ENCODE measurements at places on chromosomes 4 and X.

DNA sequence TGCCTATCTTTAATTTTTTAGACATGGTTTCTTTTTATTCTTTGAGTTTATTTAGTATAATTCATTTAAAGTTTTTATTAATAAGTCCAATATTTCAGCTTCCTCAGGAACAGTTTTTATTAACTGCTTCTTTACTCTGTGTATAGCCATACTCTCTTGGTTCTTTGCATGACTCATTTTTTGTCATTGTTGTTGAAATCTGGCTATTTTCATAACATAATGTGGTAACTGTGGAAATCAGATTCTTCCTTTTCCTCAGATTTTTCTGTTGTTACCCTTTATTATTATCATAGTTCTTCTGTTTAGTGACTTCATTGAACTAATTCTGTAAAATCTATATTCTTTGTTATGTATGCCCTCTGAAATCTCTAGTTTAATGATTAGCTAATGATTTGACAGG, 124.9 kb upstream of the CYSLTR1 start:
- no peak for DNase-seq

- DNase-seq = no peak
Observed at GRCh38 chr4:20543131-20543530, 157.1 kb upstream of the PACRGL start.

DNA sequence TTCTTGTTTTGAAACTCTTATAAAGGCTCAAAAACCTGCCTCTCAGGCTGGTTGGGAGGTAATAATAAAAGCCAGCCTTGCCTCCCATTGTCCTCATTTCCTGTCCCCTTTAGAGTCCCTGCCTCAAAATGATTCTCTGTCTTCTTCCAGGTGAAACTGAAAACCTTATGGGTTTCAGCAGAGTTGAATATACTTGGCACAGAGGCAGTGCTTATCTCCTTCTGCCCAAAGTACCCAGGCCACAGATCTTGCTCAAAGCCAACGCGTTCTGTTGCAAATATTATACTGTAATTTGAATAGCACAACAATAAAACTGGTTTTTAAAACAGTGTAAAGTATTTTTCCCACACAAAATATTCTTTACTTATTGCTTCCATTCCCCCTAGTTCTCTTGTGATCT, 183.1 kb upstream of the GIMD1 start:
- no peak for DNase-seq

DNA sequence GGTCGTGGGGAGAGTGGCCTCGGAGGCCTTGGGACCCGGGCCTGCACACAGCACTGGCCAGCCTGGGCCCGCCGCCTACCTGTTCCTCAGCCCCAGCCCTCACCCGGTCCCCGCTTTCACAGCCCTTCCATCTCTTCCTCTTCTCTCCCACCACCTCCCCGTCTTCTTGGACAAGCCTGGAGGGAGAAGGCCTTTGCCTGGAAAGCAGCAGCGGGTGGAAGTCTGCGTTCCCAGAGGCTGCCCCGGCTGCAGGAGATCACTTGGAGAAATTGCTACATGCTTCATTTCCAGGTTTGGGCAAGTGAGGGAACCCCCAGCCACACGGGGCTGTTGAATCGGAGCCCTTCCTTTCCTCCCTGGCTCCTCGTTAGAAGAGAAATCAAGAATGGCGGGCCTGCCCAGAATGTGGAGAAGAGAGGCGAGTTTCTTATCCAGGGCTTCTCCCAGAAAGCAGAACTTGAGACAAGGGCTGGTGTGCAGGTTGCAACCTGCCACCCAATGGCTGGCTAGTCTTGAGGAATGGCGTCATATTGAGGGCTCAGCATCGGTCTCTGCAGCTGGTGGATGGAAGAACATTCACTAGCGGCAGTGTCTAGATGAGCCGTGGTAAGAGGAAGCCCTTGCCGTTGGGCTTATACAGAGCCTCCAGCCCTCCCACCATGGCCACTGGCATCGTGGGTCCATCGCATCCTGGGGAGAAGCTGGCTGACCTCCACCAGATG, 1.2 kb upstream of the PDZD4 start:
- no peak for DNase-seq

- DNase-seq = no peak
Observed at GRCh38 chr4:38842994-38843393, 13.6 kb downstream of the TLR6 start.

GRCh38 chrX:113770806-113771205, 813.1 kb upstream of the HTR2C start:
- DNase-seq = no peak

- DNase-seq = no peak
Observed at GRCh38 chr4:110106931-110107296, 91.5 kb downstream of the ELOVL6 start.

All from stimulated activated CD8-positive, alpha-beta memory T cell treated with anti-CD3 and anti-CD28 coated beads, Interleukin-4, amount 100 ng/mL, for 1 hour (primary cell).